Glutamatergic neuron (in vitro differentiated cells): ENCODE measurements at places on chromosomes 13 and 19. TPM values are rescaled to one million over a fixed set of nuclear protein-coding genes. Genes with fewer than 3 reads are reported as not detected.

- no peak for DNase-seq
Observed at GRCh38 chr13:44786756-44787155, 202.5 kb downstream of the NUFIP1 start.

DNA sequence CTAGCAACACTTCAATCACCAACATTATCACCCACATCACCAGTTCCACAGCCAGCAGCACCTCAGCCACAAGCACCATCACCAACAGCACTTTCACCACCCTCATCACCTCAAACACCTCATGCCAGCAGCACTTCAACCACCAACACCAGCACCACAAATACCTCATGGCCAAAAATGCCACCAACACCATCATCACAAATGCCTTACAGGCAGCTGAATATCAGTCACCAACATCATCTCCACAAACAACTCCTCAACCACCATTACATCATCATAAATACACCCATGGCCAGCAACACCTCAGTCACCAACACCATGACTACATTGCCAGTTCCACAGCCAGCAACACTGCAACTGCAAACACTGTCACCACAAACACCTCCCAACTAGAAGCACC lies 10.4 kb downstream of the FCER2 start:
- DNase-seq = no peak

- DNase-seq = no peak
Observed at GRCh38 chr13:97364031-97364430, 69.9 kb upstream of the RAP2A start.

- DNase-seq = no peak
Observed at GRCh38 chr19:46945694-46946489, 73.7 kb upstream of the NPAS1 start.

CNFN gene
- 2.8 TPM for total RNA-seq

GRCh38 chr19:51140441-51140840 lies 1.7 kb upstream of the SIGLEC7 start:
- no peak for DNase-seq

- no peak for DNase-seq
Observed at GRCh38 chr13:75359266-75359665, 122.7 kb downstream of the TBC1D4 start.

P2RY11 gene
- 21.6 TPM for total RNA-seq

GRCh38 chr19:12163826-12164225 lies 930 bp downstream of the ZNF136 start:
- DNase-seq = no peak
